ENCODE measurements at places on chromosomes 7 and 10.

DNA sequence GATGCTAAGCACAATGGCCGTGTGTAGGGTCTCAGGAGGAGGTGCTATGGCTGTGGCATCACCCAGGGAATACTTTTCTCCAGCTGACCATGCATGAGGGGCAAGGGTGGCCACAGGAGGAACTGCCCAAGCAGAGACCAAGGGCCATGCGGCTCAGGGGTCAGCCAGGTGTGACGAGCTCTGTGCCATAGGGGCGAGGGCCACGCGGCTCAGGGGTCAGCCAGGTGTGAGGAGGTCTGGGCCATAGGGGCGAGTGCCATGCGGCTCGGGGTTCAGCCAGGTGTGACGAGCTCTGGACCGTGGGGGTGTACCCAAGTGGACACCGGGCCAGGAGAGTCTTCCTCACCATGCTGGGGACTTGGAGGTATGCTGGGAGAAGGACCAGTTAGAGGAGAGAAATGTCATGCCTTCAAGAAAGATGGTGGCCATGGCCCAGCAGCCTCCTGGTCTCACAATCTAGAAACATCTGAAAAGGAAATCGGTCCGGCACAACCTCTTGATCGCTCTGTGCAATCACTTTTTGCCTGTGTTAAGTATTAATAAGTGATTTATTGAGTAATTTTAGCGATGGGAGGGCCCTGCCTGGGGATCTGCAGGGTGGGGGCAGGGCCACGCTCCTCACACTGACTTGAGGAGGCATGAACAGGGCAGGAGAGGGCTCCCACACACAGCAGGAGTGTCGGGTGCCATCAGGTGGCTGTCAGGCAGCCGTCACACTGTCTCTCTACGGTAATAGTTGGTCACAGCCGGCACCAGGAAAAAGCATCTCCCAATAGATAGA lies 265.0 kb downstream of the ADARB2 start:
- DNase-seq: no peak

DNA sequence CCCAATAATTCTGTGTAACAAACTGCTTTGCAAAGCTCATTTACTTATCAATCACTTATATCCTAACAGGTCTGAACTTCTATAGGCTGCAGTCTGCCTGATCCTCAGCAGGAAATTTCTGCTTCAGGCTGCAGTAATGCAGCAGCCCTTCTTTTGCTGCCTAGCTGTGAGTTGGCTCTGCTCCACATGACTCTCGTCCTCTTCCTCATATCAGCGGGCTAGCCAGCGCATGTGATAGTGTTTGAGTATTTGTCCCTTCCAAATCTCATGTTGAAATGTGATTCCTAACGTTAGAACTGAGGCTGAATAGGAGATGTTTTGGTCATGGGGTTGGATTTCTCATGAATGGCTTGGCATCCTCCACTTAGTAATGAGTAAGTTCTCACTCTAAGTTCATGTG lies 387.8 kb downstream of the SEMA3D start:
- DNase-seq: no peak

DNA sequence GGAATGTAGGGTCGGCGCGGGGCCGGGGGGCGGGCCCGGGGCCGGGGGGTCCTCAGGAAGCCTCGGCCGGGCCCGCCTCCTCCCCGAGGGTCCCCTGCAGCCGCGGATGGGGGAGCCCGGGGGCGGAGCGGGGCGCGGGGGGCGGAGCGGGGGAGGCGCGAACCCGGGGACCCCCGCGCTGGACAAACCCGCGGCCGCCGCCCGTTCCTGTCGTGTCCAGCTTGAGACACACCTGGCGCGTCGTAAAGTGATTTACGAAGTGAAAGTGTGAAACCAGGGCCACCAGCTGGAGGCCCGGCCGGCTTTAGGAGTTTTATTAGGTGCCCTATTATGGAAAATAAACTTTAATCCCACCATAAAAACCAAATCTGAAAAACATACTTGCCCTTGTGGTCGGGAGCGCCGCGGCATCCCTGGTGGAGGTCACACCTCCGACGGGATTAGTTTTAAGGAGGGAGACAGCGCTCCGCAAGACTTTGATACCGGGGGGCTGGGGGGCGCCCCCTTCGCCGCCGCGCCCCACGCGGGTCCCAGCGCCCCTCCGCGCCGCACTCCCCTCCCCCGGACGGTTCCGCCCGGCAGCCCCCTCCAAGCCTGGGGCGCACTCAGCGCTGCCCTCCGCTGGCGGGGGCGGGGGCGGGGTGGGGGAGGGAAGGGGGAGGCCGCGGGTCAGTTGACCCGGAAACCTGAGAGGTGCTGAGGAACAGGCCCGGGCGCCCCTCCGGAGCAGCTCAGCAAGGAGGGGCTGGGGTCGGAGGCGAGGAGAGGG lies 10.3 kb downstream of the MNX1 start:
- DNase-seq: no peak

GRCh38 chr10:35561715-35562114 lies 43.4 kb upstream of the GJD4 start:
- no peak for DNase-seq

DNA sequence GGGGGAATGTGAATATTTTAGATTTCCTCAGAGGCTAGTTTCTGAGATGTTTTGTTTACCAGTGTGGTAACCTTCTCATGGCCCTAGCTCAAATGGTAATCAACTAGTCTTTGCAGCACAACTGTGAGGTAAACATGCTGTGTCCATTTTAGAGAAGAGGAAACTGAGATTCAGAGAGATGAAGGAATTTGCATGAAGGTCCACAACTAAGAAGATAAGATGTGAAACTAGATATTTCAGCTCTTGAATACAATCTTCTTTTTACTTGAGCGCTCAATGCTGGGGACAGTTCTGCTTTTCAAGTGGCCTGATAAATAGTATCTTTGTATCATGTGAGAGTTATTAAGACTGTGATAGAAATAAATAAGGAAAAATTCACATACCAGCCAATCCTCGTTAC lies 245.4 kb downstream of the AUTS2 start:
- no peak for DNase-seq

GRCh38 chr10:129710510-129710847 lies 243.4 kb downstream of the MGMT start:
- no peak for DNase-seq

GRCh38 chr10:79266084-79266483 lies 81.2 kb upstream of the PPIF start:
- DNase-seq: no peak

DNA sequence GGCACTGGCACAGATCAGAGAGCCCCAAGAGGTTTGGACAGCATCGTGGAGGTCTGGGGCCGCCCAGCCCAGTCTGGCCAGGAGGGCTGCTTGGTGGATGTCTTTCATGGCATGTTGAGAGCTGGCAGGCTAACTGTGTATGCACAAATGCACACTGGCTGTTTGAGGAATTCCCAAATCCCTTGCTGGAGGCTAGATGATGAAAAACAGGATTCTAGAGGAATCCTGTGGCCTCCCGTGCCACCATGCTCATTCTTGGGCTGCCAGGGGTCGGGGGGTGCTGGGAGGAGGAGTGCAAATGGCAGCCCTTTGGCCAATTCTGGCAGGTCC lies 26.5 kb downstream of the LEP start:
- no peak for DNase-seq

GRCh38 chr10:17888189-17888588 lies 63.5 kb upstream of the SLC39A12 start:
- no peak for DNase-seq

DNA sequence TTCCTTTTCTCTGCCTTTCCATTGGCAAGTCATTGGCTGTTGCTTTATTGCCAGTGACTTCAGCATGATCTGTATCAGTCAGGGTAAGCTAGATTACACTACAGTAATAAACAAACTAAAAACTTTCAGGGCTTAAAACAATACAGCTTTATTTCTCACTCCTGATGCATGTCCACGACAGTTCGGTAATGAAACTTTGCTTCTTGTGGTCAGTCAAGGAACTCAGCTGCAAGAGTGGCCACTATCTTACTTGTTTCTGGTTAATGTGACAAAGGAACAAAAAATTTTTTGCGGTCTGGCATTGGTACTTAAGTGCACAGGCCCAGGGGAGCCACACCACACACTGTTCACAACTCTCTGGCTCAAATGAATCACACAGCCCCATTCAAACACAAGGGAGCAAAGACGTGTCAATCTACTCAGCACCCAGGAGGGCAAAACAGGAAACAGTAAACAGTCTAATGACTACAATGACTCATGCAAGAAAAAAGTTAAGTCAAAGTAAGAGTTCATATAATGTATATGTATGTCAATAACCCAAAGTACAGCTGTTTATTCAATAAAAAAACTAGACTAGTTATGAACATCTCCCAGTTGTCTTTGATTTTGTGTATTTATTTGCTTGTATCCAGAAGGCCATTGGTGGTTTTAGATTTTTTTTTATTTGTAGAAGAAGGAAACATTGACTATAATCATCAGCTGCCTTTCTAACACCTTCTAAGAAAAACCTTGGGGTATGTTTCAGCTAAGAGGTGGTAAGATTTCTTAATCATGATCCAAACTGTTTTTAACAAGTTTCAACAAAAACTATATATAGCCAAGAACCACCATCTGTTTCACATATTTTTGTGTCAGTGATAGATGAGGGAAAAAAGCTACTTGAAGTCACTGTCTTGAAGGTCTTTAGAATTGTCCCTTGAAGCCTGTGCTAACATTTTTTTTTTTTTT lies 134.4 kb upstream of the FAM3C start:
- no peak for DNase-seq

DNA sequence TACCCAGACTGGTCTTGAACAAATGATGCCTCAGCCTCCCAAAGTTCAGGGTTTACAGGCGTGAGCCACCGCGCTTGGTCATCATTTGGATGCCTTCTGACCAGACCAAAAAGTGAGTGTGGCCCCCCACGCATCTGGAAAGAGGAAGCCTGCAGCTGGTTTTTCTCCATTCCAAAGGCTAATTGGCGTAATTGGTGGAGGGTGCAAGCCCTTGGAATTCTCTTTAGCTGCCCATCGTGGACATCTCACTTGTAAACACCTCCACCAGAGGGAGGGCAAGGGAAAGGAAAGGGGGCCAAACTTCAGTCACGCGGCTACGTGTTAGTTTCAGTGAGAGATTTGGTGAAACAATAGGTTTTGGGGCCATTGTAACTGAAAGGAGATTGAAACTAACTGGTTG lies 4.1 kb upstream of the ARHGAP21 start:
- no peak for DNase-seq

DNA sequence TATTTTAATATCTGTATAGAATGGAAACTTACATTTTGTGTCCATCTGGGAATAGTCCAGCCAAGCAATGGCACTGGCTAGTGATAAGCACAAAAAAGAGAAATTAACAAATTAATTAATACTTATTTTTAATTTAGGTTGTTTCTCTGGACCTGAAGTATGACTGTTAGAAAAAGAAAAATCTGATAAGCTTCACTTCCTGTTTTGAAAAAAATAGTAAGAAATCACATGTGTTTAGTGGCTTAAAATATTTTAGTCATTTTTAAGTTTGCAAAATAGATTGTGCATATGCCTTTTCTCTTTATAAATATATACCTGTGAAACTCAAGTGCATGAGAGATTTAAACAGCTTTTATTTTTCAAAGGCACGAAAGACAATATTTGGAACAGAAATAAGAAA lies 50.1 kb upstream of the CREB5 start:
- no peak for DNase-seq

DNA sequence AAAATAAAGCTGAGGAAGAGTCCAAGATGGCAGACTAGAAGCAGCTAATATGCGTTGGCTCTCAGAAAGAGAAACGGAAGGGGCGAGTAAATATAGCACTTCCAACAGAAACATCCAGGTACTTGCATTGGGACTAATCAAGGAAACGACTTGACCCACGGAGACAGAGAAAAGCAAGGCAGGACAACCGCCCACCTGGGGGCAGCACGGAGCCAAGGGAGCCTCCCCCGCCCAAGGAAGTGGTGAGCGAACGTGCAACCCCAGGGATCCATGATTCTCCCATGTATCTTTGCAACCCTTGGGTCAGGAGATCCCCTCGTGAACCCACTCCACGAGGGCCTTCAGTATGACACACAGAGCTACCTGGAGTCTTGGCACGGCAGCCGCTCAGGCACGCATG lies 45.4 kb upstream of the GRM3 start:
- DNase-seq: peak; percentile 51

All from upper lobe of right lung (tissue), 1 donor.